ENCODE measurements at places on chromosomes 3 and 15.

DNA sequence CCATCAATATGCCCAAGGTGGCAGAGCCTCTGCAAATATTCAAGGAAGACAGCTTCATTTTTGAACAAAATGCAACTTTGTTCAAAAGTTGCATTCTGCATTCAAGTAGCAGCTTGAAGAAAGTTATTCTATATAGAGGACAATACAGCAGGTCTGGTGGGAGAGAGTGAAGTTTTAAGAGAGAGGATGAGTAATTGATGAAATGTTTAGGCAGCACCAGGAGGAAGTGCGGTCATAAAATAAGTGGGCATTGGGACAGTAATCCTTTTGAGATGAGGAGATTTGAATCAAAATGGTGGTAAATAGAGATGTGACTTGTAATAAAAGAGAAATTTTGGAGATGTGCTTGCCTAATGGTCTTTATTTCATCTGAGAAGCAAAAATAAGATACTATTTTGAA, 607.3 kb upstream of the ZNF385D start:
- DNase-seq = no peak

- no peak for DNase-seq
Measured at GRCh38 chr3:171850960-171851659, 8.0 kb downstream of the TMEM212 start.

GRCh38 chr3:154050766-154051165, 70.4 kb upstream of the ARHGEF26 start:
- no peak for DNase-seq

DNA sequence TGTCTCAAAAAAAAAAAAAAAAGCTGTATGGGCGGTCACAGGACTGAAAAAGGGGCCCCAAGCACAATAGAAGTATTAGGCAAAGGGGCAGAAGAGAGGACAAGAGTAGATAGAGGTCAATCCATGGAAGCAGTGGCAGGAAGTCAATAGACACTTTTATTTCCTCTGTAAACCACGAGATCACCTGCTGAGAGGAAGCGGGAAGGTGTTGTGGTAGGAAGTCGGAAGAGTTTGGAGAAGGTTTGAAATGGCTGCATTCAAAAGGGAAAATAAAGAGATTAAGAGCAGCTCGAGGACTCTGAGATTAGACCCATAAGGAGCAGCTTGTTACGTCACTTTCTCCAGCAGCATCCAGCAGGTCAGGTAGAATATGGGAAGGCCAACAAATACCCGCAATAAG, 14.2 kb upstream of the ZNF148 start:
- DNase-seq = no peak

All from glomerular endothelial cell (primary cell).